Left lung (tissue), 14 donors: ENCODE measurements at places on chromosomes 3 and 15. TPM values are rescaled to one million over a fixed set of nuclear protein-coding genes. Genes with fewer than 3 reads are reported as not detected.
A peak's percentile ranks its signal among the peaks of the same experiment; 100 is the strongest.

- no peak for DNase-seq
- peak within 1 kb of the TSS; percentile 80 for H3K4me3 ChIP-seq
- H3K27me3 ChIP-seq = no peaks in the 10 kb centered on the region
- no peaks in the 10 kb centered on the region for H3K36me3 ChIP-seq
- peak within 1 kb of the TSS; percentile 94 for H3K27ac ChIP-seq
These were observed at the start of gene B3GNT5 for GRCh38 chr3:183252973-183253527. B3GNT5 (plus strand) TSS chr3:183253253; CDS start chr3:183269799, 16,546 bp downstream.

- H3K36me3 ChIP-seq = no peaks in the 10 kb centered on the region
- H3K4me1 ChIP-seq = peaks cover 31% of the 10 kb centered on the region
- DNase-seq = peak; percentile 84
- H3K27ac ChIP-seq = peak overlapping the region; percentile 66
- no peak overlapping the region for H3K4me3 ChIP-seq
These were observed 4.9 kb downstream of the HDAC11 start for GRCh38 chr3:13484851-13485590.

- no peaks in the 10 kb centered on the region for H3K36me3 ChIP-seq
- no peak overlapping the region for H3K27ac ChIP-seq
- no peaks in the 10 kb centered on the region for H3K4me1 ChIP-seq
- H3K4me3 ChIP-seq = no peak overlapping the region
These were observed 26.1 kb upstream of the BHLHE40 start for GRCh38 chr3:4953119-4953518.

The LDHAL6B gene
- 0.14 TPM for polyA plus RNA-seq

The LRRC31 gene
- not detected for polyA plus RNA-seq

The GMNC gene
- 0.04 TPM for polyA plus RNA-seq

The SERPINI2 gene
- polyA plus RNA-seq = 0.70 TPM
